ENCODE measurements at places on chromosomes 3 and 15.

DNA sequence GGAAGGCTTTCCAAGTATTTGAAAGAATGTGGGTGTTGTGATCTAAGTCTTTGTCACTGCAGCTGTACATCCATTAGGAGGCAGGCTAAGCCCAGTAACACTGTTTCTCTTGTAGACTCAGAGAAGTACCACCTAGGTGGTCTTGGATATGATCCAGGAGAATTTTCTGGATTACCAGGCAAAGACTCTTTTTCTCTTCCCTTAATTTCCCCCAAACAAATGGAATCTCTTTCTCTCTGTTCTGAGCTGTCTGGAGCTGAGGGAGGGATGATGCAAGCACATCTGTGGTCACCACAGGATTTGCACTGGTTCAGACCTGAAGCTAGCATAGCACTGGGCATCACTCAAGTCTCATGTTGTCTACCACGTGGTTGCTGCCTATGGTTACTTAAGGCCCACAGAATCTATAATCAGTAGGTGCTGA is 227.6 kb downstream of the NECTIN3 start:
- no peak for DNase-seq

- no peak for DNase-seq
Observed at GRCh38 chr15:27722102-27722501, 377.0 kb downstream of the OCA2 start.

DNA sequence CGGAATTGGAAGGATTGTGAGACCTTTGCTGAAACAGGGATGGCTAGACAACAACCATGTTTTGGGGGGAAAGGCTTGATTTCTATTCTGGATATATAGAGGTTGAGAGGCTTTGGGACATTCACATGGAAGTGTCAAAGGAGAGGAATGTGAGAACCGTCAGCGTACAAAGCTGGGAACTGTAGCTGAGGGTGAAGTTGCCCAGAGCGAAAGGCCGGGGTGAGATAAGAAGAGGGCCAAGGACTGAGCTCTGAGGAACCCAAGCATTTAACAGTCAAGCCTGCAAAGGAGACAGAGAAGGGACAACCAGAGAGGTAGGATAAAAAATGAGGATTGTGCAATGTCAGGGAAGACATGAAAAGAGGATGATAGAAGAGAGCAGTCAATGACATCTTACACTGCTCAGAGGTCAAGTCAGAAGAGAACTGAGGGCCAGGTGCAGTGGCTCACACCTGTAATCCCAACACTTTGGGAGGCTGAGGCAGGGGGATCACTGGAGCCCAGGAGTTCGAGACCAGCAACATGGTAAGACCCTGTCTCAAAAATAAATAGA is 41.5 kb upstream of the RAF1 start:
- DNase-seq: no peak

- no peak for DNase-seq
Observed at GRCh38 chr3:121793078-121793477, 41.8 kb downstream of the IQCB1 start.

- DNase-seq: no peak
Observed at GRCh38 chr3:196274585-196274984, 12.9 kb downstream of the PCYT1A start.

GRCh38 chr3:145628211-145628610 is 532.8 kb downstream of the PLOD2 start:
- DNase-seq: no peak

GRCh38 chr3:117128133-117128532 is 418.6 kb downstream of the TUSC7 start:
- DNase-seq: no peak

DNA sequence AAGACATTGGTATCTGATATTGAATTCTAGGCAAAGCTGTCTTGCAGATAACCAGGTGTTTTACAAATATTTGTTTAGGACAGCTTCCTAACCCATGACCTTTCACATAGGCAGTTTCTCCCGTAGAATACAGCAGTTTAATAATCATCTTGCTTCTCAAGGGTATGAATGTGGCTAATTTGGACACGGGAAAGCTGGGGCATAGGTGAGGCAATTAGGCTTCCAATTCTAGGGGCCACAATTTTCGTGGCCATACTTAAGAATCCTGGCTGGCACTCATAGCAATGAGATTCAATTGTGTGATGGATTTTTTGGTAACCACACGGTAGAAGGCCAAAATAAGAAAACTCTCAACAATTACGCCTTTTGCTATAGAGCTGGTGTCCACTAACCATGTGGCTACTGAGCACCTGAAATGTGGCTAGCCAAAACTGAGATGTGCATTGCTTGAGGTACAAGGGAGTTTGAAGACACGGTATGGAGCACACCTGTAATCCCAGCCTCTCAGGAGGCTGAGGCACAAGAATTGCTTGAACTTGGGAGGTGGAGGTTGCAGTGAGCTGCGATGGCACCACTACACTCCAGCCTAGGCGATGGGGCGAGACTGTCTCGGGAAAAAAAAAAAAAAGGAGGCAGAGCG is 34.4 kb downstream of the TFRC start:
- DNase-seq: no peak

- DNase-seq: no peak
Observed at GRCh38 chr15:100570735-100571313, 31.2 kb downstream of the LINS1 start.

GRCh38 chr3:194727435-194728128 is 41.9 kb downstream of the FAM43A start:
- no peak for DNase-seq

DNA sequence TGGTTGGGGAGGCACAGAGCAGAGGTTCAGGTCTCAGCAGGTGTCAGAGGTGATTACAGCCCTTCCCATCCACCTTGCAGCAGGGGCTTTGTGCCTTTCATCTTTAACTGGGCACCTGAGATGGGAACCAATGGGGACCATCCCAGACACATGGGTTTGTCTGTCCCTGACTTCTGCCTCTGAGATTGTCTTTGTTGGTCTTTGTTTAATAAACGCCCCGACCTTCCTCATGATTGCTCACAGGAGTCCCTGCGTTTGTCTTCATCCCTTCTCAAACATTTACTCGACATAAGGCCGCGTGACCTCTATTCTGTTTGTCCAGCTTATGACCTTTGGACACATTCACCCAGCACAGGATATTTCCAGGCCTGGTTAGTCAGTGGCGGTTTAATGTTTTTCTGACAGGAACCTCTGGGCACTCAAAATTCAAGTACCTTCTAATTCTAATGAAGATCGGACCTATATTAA is 5.9 kb downstream of the ZSCAN2 start:
- DNase-seq: no peak

- no peak for DNase-seq
Observed at GRCh38 chr15:31098491-31098917, 3.0 kb downstream of the TRPM1 start.

DNA sequence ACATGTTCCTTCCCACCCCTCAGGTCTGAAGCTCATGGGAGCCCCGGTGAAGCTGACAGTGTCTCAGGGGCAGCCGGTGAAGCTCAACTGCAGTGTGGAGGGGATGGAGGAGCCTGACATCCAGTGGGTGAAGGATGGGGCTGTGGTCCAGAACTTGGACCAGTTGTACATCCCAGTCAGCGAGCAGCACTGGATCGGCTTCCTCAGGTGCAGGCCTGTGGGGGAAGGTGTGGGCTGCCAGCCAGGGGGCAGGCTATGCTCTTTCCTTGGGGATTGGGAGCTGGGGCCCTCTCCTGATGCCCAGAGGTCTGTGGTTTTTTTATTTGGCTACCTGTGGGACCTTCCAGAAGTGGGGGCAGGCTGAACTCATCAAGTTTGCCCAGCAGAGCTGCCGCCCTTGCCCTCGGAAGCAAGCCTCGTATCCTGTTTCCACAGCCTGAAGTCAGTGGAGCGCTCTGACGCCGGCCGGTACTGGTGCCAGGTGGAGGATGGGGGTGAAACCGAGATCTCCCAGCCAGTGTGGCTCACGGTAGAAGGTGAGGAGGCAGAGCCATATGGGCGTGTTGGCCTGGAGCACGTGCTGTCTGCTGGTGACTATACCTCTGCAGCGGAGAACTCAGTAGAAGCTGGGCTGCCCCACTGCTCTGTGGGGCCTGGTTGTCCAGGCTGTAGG is 2.2 kb downstream of the TYRO3 start:
- no peak for DNase-seq

DNA sequence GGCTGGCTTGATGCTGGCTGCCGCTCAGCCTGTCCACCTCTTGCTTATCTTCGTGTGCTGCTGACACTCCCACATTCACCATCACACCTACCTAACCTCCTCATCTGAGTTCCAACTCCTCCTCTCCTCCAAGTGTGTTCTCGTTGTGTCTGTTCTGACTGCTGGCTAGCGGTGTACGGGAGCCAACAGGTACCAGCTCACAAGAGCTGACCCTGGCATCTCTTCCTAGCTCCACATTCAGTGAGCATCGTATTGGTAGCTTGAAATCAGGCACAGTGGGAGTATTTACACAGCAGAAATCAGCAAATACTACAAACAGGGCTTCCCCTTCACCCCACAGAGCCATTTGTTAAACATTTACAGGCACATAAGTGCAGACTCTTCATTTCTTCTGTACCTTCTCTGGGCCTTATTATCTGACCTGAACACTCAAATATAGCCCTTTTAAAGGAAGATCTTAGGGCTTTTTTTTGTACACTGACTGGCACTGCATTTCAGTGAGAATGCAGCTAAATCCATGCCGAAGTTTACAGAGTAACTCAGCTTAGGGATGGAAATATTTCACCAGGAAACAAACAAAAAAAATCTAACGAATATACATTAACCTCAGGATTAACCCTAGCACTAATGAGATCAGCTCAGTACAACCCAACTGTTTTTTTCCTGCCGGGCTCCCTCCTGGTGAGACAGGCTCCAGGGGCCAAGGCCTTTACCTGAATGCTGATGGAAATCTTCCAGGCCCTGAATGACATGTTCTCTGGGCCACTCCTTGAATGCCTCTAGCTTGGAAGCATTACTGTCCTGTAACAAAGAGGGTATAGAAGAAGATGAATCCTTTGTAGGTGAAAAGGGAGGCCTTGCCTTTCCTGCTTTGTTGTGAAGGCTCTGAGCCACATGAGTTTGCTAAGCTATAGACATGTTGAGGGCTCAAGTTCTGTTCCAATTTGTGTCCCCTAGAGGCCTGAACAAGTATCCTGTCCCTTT is 150.5 kb upstream of the LPP start:
- peak; percentile 5 for DNase-seq

DNA sequence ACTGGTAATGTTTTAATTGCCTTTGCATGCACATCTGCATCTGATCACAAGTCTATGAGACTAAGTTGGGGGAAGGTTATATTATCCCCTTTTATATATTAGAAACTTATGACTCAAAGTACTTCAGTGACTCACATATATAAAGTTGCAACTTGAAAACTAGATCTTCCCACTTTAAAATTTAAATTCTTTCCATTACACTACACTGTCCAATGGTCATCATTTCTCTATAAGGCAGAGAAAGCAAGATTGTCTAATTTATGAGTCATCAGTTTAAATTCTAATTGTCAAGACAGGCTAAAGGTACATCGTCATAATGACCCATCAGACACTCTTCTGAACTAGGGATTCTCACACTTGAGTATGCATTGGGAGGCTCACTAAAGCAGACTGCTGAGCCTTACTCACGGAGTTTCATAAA is 37.9 kb downstream of the CPA3 start:
- no peak for DNase-seq

DNA sequence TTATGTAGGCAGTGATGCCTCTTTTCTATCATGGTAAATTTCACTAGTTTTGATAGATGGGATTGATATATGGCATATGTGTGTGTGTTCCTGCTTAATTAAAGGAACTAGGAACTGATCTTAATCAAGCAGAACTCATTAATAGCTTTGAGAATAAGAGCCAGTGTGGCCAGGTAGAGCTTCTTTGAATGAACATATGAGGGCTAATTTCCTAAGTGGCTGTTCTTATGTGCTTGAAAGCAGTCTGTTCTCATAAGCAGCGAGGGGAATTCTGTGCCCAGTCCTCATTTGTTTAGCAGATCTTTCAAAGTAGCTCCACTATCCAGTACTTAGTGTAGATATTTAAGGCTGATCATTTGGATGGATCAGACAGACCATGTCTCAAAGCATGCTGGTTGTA is 164.2 kb downstream of the GABRG3 start:
- DNase-seq: no peak

DNA sequence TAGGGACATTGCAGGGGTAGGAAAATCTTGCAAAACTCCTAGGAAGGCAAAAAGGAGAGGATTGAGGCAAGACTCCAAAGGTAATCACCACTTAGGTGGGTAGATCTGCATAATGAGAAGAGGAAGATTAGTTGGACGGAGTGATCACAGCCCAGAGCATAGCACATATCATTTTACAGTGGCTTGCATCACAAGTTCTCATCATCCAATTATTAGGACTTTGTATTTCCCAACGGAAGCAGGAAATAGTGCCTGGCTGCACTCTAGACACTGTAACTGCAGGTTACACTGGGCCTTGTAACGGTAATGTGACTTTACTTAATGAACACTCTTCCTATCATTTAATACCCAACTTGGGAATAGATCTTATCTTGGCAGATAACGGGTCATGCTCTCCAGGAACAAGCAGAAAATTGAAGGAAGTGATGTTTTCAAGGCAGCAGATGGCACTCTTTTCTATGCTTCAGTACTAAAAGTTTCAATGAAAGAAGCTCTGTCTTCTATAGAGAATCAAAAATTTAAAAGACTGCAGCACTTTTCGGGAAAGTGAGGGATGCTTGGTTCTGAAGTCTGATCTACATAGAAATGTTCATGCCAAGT is 101.9 kb upstream of the KCNMB2 start:
- no peak for DNase-seq

DNA sequence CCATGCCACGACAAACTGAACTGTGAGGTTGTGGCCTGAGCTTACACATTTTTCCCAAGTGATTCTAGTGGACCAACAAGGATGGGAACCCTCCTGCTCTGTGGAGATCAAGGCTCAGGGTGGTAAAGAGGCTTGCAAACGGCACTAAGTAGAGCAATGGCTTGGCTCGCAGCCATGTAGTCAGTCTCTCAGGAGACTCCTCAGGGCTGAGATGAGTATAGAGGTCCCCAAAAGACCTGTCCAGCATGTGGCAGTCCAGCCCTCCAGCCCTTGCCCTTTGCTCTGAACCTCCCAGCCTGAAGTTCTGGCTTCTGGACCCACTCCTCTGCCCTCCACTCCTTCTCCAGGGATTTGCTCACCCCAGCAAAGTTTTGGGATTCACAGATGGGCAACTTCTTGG is 8.3 kb upstream of the CAMP start:
- DNase-seq: no peak

Data from NCI-H1092 (cell line).